Activated naive CD4-positive, alpha-beta T cell treated with anti-CD3 and anti-CD28 coated beads, Interleukin-2, amount 50 U/mL, for 72 hours (primary cell): ENCODE measurements at places on chromosomes 13 and 19. TPM values are rescaled to one million over a fixed set of nuclear protein-coding genes. Genes with fewer than 3 reads are reported as not detected.

GRCh38 chr13:89361909-89362308, 1690.7 kb downstream of the SLITRK5 start:
- DNase-seq, result no peak

DNA sequence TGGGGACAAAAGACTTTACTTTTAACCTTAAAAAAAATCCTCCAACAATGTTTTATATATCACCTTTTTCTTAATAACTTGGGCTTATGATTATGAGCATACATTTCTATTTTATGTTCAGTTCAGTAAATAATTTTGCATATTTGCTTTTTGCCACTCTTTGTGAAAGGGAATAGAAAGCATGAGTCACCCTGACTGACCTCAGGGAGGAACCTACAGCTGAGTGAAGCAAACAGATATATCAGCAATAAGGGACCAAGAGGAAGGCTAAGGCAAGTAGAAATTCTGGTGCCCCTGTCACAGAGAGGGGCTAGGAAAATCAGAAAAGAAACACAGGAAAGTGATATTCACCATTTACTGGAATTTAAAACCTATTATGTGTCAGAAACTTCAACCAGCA, 37.2 kb upstream of the SOHLH2 start:
- no peak for DNase-seq

DNA sequence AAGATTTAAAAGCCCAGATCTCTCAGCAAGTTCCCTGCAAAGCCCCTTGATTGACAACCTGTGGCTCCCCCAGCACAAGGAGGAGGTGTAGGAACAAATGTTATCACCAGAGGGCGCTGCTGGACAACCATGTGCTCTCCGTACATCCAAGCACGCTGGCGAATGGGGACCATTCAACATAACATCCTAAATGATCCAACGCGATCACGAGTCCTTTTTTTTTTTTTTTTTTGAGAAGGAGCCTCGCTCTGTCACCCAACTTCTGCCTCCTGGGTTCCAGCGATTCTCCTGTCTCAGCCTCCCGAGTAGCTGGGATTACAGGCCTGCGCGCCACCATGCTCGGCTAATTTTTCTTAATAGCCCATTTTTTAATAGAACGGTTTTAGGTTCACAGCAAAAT, 52.0 kb downstream of the NWD1 start:
- peak; percentile 62 for DNase-seq

- DNase-seq, result no peak
These were observed 2.4 kb upstream of the TEKTIP1 start for GRCh38 chr19:3536429-3537100.

GRCh38 chr19:38647368-38647965, at the start of gene ACTN4:
Gene ACTN4, plus strand, starts transcription at chr19:38647649. Its CDS starts 97 bp downstream, at chr19:38647746.
- DNase-seq, result peak; percentile 100

DNA sequence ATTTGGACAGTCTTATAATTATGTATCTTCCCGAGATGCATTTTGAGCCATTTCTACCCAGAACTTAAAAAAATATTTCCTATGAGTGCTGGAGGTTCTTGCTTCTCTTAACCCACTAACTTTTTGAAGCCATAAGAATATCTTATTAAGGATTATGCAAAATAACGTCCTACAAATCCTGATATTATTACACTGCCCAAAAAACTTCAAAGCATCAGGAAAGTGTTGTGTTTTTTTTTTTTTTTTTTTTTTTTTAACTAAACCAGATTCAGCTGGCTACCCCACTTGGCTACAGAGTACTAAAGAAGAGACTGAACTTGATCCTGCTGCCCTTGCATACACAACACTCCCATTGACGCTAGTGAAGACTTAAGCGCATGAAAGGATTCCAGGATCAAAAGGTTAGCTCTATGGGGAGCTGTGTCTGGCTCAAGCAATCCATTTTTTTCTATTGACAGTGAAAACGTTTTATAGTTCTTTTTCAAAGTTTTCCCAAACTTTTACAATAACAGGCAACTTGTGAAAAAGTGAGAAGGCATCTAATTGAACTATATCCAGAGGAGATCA, 141.4 kb downstream of the KCNRG start:
- no peak for DNase-seq

The ZNF345 gene
- 4.3 TPM for total RNA-seq

The MAP4K1 gene
- total RNA-seq, result 247 TPM

The RDH13 gene
- total RNA-seq, result 16.0 TPM

The PLIN4 gene
- not detected for total RNA-seq
